ENCODE measurements at places on chromosomes 4 and X. TPM values are rescaled to one million over a fixed set of nuclear protein-coding genes. Genes with fewer than 3 reads are reported as not detected.

The GPC3 gene
- total RNA-seq: 92.0 TPM

The DGKQ gene
- total RNA-seq: 12.2 TPM

The AREG gene
- total RNA-seq: 13.9 TPM

The SMPX gene
- not detected for total RNA-seq

The ARHGAP6 gene
- total RNA-seq: 20.7 TPM

The CYTL1 gene
- total RNA-seq: not detected

The MGAT4D gene
- not detected for total RNA-seq

The SERPINA7 gene
- total RNA-seq: not detected

The C4orf36 gene
- not detected for total RNA-seq

The GC gene
- not detected for total RNA-seq

Data from subcutaneous adipose tissue (tissue), 4 donors.